ENCODE measurements at places on chromosomes 1 and 21.

GRCh38 chr1:47572731-47573430 lies 135.0 kb downstream of the FOXD2 start:
- no peak for DNase-seq

DNA sequence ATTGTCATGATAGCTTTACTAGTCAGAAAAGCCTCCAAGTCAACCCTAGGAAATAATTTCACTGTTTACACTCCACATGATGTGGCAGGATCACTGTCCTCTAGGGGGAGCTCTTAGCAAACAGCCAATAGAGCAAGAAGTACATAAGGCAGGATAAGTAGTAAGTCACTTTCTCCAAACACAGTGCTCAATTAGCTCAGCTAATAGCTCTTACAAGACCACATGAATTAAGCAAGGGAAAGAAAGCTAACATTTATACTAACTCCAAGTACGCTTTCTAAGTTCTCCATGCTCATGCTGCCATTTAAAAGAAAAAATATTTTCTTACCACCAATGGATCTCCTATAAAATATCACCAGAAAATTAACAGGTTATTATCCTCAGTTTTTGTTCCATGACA lies 66.9 kb upstream of the LRIF1 start:
- peak; percentile 51 for DNase-seq

- DNase-seq = peak; percentile 58
These were observed 48.7 kb upstream of the SLC19A1 start for GRCh38 chr21:45590726-45591618.

GRCh38 chr1:145740269-145740668 lies 21.0 kb downstream of the CD160 start:
- no peak for DNase-seq

- no peak for DNase-seq
These were observed 1.9 kb upstream of the MED18 start for GRCh38 chr1:28326984-28327383.

DNA sequence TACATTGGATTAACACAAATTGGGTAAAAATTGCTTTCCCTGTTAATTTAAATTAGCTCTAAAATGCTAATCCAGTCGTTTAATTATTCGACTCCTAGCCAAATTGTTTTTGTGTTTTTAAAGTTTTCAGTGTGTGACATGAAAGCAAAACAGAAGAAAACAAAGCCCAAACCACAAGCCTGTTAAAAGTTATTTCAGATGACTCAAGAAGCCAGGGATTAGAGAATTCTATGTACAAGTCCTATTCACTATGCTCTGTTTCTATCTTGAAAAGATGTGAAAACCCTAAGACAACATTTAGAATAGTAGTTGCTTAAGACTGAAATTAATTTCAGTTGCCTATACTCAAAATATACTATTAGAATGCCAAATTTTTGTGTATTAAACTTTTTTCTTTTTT lies 294.8 kb upstream of the ADAMTS5 start:
- DNase-seq = no peak

DNA sequence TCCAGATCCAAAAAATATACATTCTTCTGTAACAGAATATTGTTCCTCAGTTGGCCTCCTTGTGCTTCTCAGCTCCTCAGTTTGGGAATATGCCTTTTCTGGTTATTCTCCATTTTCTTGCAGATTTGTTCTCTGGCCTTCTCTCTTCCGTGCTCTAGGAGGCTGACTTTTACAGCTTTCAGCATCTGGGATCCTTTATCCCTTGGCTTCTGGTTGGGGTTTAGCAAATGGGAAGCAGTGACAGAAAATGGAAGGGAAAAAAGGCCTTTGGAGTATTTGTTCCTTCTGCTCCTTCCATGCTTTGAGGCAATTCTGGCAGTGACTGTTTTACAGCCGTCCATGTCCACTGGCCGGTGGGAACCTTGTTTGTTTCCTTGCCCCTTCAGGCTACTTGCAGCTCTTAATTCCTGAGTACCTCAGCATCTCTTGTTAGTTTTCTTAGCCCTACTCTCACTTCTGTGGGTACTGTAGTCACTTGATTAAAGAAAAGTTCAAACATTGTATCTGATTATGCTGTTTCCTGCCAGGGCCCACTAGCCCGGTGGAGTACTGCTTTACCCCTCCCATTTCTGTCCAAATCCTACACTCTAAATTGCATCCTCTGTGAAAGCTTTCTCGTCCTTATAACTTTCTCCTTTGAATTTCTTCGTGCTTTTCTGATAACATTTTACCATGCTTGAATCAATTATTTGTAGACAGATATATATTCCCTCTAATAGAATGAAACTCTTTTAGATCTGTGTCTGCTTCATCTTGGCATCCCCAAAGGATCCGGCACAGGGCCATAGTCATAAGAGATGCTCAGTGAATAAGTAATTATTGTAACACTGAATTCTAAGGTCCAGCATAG lies 118.2 kb downstream of the OSBPL9 start:
- no peak for DNase-seq

DNA sequence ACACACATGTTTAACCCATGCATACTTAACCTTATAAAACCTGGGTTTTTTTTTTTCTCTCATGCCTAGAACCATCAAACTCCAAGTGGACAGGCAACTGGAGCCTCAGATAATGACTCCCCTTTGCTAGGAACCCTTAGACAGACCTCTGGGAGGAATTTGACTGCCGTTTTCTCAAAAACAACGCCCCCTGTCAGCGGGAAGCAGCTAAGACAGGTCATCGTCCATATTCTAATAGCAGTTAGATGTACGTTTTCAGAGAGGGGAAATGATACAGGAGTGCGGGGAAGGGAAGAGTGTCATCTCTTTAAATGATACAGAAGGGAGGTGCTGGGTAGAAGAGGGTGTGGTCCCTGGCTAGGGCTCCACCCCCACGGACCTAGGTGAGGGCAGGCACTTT lies 34.7 kb downstream of the LRRC3 start:
- no peak for DNase-seq

GRCh38 chr1:12152113-12152891 lies 14.5 kb upstream of the TNFRSF1B start:
- no peak for DNase-seq

DNA sequence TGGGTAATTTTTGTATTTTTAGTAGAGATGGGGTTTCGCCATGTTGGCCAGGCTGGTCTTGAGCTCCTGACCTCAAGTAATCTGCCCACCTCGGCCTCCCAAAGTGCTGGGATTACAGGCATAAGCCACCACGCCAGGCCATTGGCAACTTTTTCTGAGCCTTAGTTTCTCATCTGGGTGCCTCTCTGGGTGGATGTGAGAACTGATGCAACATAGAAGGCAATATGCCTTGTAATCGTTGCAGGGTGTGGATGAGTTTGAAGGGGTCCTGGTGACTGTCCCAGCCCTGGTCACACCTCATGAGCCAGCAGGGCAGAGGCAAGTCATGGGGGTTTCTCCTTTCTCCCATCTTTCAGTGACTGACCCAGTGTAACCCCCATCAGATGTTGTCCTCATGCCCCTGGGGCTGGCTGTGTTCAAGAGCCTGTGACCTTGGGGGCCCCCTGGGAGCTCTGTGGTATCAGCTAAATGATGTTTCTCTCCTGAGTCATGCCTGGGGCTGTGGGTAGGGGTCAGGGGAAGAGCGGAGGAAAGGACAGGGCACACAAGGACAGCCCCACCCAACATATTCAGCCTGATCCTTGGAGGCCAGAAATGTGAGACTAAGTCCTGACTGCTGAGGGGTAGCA lies 3.6 kb downstream of the COL9A2 start:
- no peak for DNase-seq

Data from activated CD8-positive, alpha-beta memory T cell treated with anti-CD3 and anti-CD28 coated beads, Interleukin-2, amount 50 U/mL, for 4 hours (primary cell).